CD4-positive, alpha-beta T cell treated with Interleukin-12 subunit alpha and Interleukin-12 subunit beta, for 1 hour (primary cell): ENCODE measurements at places on chromosomes 7 and 10.

DNA sequence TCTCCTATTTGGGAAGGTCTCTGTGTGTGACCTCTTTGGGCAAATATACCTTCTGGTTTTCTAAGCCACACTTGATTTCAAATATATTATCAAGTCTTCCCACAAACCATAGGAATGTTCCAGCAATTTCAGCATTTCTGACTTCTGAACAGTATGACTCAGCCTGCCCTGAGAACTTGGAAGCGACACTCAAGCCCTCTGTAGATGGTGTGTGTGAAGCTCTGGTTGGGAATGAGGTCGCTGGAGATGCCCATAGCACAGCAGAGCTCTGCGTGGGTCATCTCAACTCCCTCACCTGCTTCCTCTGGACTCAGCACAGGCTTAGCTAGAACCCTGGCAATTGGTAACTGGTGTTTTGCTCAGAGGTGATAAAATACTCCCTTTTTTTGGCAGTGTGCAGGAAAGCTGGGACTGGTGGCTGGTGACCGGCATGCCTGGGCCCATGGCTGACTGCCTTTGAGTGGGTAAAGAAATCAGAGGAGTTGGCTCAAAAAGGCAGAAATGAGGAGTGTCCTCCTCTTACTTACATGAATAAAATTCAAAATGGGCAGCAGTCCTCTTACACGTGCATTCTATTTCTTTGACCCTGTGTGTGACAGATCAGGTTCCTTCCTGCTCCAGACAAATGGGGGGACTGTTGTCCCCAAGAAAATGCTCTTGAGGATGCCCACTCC, 87.5 kb upstream of the NRP1 start:
- DNase-seq, result no peak

- DNase-seq, result no peak
These were observed 163.0 kb upstream of the PPP2R2D start for GRCh38 chr10:131737543-131738395.

- DNase-seq, result no peak
These were observed 233.0 kb downstream of the TRIL start for GRCh38 chr7:28725045-28725642.

- DNase-seq, result no peak
These were observed 135.8 kb downstream of the ARID5B start for GRCh38 chr10:62037166-62037831.

DNA sequence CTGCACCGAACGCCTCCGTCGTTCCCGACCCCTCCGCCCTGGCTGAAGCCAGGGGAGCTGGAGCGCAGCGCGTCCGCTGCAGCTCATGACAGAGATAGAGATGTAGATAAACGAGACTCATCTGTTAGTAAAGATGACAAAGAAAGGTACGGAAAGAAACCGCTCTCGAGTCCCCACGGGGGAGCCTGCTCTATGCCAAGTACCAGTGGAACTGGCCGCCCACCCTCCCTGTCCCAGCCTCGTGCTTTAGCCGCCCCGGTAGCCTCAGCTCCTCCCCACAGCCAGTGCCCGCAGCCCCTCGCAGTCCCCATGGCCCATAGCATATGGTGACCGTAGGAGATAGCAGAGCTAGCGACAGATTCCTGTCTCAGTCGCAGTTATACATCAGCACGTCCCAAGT, 344.7 kb upstream of the GALNT17 start:
- no peak for DNase-seq

- DNase-seq, result no peak
These were observed 105.5 kb downstream of the CHN2 start for GRCh38 chr7:29300026-29300480.

GRCh38 chr7:135757719-135758411, 9.3 kb upstream of the FAM180A start:
- no peak for DNase-seq
